Hematopoietic multipotent progenitor cell treated with erythropoietin and hydrocortisone succinate and interleukin-3 and kit ligand, for 17 days (in vitro differentiated cells): ENCODE measurements at places on chromosomes 3 and 15.

DNA sequence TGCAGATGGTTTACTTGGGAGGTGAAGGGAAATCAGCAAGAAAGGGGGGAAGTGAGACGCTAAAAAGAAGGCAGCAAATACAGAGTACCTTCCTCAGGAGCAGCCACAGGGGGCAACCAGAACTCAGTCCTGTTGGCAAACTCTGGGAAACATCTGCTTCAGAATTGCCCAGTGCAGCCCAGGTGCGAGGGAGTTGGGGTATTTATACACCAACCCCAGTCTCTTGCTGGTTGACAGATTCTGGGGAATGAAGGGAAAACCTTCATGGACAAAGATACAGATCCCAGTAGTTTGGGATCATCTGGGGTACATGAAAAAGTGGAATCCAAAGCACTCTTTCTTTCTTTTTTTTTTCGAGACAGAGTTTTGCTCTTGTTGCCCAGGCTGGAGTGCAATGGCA, 25.3 kb upstream of the PGPEP1L start:
- DNase-seq: no peak

- DNase-seq: no peak
Observed at GRCh38 chr15:85515212-85515611, 134.8 kb downstream of the AKAP13 start.

DNA sequence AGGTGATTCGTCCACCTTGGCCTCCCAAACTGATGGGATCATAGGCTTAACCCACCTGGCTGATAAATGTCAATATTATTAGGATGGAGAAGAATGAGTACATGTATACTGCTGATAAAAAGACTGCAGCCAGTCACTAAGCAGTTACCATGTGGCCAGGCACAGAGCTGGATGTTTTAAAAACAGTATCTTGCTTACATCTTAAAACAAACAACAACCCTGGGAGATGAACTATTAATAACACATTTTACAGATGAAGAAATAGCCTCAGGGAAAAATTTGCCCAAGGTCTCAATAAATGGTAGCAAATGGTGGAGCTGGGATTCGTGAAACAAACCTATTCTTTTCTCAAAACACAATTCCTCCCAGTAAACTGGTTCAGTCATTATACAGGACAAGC, 18.1 kb downstream of the IL17RD start:
- DNase-seq: no peak

GRCh38 chr15:29123171-29123570, 146.5 kb downstream of the NSMCE3 start:
- no peak for DNase-seq

DNA sequence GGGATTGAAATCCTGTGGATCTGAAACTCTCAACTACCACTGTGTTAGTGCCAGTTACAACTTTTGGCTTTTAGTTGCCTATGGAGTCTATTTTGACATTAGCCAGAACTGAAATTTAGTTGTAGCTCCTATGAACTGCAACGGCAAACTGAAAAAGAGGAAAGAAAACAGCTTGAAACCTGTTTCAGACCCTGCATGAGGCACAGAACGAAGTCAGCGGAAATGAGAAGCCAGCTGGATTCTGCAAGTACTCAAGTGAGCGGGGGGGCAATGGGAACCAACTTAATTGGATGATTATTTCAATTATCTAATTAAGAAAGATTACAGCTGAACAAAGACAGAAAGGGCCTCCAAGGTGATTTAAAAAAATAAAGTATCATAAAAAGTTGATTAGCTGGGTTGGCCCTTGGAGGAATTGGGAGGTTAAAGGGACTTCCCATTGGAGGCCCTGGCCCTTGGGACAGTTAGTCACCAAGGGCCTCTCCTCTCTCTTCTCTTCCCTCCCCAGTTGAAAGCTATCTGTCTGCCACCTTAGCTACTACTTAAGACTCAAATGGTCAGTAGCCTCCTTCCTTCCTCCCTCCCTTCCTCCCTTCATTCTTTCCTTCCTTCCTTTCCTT, 352.1 kb downstream of the SHQ1 start:
- no peak for DNase-seq

DNA sequence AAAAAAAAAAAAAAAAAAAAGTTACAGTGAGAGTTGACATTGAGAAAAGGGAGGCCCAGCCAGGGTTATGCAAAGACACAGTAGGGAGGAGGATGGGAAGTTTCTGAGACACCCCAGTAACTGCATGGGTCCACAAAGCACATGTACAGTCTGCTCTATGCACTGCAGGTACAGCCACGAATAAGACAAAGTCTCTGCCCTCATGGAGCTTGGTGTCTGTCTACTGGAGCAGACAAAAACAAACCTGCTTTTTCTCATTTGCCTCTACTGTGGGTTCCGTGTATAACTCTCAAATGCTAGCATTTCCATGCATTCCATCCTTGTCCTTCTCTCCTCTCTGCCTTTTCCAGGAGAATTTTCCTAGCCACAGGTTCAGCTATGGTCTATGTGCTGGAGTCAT, 107.4 kb downstream of the UBE3A start:
- DNase-seq: no peak

GRCh38 chr15:71146580-71146982, 31.3 kb downstream of the THSD4 start:
- DNase-seq: no peak

- DNase-seq: no peak
Observed at GRCh38 chr3:38152609-38153008, 12.7 kb upstream of the OXSR1 start.

DNA sequence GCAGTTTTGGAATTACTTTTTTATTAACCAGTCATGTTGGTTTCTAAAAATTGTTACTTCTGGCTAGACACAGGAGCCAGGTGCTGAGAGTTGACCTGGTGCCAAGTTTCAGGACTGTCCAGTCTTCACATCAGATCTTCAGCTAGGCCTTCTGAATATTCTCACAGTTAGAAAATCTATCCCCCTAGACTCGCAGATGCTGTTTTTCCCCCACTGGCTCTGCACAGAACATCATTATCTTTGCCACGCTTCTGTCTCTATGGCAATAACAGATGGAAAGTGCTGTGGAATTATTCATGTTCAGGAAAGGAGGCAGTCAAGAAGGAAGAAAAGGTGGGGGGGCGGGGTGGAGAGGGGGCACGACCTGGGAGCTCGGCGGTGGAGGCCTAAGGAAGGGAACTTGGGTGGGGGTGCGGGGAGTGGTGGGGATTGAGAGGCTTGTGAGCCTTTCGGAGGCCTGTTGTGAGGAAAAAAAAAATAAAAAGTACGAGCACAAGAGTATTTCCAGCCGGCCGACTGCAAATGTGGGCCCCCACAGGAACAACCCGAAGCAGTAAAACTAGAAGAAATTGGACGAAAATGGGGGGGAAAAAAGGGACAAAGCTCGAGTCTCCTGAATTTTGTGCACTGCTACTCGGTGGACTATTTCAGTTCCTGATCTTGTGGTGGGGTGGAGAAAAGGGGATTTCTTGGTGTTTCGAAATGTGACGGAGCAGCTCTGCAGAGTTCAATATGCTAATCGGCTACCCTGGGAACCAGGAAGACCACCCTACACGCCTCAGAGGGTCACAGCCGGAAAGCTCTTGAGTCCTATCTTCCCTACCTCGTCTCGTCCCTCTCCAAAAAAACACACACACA, 1.5 kb upstream of the SKIL start:
- DNase-seq: no peak

DNA sequence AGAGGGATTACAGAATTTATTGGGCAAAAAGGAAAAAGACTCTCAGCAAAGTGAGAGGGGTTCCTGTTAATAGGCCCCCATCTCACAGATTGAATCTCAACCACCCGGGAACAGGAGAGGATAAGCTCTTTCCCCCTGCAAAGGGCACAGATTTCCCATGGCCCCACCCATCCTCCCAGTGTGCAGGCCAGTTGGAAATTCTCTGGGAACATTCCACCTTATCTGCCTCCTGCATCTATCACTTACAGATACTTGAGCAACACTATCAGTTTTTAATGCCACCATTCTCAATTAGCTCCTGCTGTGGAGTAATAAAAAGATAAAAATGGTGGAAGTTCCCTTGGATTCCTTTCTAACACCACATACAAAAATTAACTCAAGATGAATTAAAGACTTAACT, 350.0 kb upstream of the BCHE start:
- no peak for DNase-seq

GRCh38 chr3:141998669-141999290, 122.3 kb downstream of the ATP1B3 start:
- no peak for DNase-seq

- no peak for DNase-seq
Observed at GRCh38 chr3:142888481-142889211, at the start of gene PCOLCE2. Gene PCOLCE2 (minus strand): TSS chr3:142889083. CDS start chr3:142888896, 187 bp downstream.

GRCh38 chr3:110236976-110237610, 834.5 kb upstream of the NECTIN3 start:
- DNase-seq: no peak

DNA sequence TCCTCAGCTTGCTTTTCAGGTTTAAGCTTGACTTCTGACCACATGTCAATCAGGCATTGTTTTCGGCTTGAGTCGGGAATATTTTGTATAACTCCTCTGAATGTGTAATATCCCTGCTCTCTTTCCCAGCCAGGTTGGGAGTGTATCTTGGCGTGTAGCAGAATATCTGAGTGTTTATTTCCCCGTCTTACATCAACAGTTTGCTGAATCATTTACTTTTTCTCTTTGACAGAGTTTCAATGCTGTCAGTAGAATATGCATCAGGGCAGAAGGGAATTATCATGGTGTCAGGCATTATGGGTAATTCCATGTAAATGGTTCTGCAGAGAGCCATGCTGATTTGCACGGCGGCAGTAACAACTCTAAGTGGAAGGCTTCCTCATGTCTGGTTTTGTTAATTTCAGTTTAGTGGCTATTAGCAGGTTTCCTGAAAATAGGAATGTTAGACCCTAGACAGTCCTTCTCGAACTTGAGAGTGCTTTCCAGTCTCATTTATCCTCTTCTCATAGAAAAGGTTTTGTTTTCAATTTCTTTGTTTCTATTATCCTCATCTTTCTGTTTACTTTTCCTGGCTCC, 566.3 kb downstream of the AGBL1 start:
- DNase-seq: no peak

- DNase-seq: no peak
Observed at GRCh38 chr3:7710284-7710683, 791.3 kb upstream of the LMCD1 start.

DNA sequence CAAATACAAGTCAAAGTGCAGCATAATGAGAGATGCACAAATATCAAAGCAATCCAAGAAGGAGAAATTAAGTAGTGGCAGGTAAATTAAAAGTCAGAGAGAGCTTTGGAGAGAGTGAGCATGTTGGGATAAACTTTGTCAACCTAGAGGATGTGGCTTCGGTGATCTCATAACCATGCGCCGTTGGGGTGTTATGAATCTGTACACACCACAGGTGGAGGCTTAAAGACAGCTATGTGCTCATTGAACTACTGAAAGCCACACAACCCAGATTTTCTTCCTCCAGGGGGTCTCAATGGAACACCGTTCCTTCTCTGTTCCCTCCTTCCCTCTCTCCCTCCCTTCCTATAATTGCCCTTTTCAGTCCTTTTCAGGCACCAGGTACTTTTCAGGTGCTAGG, 52.0 kb downstream of the SUCNR1 start:
- no peak for DNase-seq

- DNase-seq: no peak
Observed at GRCh38 chr3:19106307-19106706, 42.0 kb upstream of the KCNH8 start.

- no peak for DNase-seq
Observed at GRCh38 chr3:192863091-192863420, 54.6 kb downstream of the MB21D2 start.

GRCh38 chr3:126952983-126953660, 29.8 kb upstream of the PLXNA1 start:
- no peak for DNase-seq

DNA sequence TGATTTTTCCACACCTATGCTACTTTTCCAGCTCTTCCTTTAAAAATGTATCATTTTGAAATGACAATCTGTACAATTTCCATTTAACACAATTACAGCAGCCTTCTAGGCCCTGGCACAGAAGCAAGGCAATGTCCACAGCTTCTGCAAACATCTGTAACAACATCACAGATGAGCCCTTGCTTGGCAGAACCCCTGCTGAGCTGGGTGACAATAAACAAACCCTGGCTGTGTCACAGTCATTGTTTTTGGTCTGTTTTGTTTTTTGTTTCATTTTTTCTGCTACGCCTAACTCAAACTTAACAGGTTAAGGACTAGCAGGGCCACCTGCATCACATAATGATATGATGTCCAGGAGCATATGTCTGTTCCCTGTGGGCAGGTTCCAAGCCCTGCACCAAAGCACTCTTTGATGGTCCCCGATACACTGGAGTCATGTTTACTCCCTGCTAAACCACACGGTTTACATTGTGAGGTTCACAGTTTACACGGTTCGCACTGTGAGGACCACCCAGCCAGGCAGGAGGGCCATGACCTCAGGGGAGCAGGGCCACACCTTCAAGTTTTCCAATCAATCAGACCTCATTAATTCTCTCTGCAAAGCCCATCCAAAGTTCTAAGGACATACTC, 186.8 kb upstream of the CHRNA7 start:
- DNase-seq: no peak

DNA sequence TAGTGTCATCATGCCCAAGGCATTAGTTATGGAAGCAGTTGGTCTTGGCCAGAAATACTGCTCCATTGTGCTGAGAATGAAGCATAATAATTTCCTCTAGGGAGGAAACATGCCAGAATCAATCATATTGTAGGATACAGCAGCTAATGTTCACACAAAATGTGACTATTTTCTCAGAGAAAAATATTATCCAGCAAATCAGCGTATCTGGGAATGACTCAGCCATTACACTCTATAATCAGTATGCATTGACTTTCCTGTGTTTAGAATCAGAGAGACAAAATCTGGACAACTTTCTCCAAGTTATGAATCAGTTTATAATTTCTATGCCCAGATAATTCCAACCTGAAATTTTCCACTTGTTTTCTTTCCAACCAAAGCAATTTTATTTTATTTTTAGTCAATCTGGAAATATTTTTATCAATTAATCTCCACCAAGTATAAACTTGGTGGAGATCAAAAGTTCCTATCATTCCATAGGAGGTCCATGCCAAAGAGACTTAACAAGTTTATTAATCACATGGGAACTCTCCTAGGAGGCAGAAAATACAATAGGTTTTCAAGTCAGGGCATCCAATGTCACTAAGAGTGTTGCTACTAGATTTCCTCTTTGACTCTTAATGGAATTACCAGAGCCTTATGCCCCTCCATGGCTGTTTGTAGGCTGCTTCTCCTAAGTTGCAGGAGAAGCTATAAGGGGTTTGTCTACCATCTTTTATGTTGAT, 36.4 kb downstream of the SUCNR1 start:
- no peak for DNase-seq

DNA sequence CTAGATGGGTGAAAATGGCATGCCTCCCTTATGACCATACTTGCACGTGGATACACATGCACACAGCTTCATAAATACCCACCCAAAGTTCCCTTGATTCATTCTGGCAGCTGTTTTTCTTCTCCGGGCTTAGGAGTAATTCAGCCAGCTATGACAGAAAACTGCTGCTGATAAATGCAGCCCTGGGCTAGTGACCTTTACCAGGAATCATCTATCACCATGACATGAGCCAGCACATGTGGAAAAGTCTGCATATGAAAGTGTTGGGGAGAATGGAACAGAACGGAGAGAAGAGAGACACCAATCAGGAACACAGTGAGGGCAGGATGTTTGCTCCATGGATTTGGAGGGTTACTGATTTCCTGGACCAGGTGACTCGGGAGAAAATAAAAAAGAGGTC, 706.3 kb downstream of the PDCD6IP start:
- DNase-seq: no peak

GRCh38 chr15:50791486-50791885, 26.0 kb upstream of the SPPL2A start:
- no peak for DNase-seq

GRCh38 chr15:45548753-45549520, 26.4 kb upstream of the SLC30A4 start:
- DNase-seq: no peak
